Left renal cortex interstitium (tissue), 4 donors: ENCODE measurements at places on chromosomes 16 and 17. TPM values are rescaled to one million over a fixed set of nuclear protein-coding genes. Genes with fewer than 3 reads are reported as not detected.

DNA sequence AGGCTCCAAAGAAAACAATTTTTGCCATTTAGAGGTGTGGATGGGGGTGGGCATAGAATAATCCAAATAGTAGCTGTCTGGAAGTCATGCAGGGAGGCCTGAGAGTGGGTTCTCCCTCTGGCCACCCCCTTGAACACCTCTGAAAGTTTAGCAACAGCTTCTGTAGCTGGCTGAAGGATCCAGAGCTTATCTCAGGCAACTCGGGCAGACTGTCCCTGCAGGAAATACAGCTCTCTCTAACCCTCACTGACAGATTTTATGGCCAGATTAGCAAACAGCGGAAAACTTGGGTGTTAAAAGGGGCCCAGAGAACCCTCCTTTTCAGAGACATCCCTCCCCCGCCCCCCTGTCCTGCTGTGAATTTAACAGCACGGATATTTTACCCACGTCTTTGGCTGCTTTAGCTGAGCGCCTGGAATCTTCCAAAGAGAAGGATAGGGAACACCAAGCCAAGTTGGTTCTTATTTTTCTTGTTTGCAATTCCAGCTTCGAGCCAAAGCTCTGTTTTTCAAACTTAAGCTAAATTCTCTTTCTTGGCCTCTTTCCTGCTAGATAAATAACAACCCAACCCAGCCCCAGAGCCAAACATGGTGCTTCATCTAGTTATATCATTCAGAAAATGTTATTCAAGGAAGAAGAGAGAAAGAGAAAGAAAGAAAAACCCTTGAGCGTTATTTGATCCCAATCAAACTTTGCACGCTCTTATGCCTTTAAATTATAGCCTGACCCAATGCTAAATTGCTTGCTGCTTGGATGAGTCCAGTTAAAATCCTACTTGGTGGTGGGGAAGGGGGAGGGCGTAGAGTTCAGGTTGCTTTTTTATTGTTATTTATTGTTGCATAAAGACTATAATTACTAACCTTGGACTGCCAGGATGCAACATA is 2.3 kb upstream of the HOXB2 start:
- DNase-seq = no peak

Gene CBLN1
- polyA plus RNA-seq = 0.34 TPM

- DNase-seq = peak; percentile 55
These were observed 16.6 kb downstream of the C16orf96 start for GRCh38 chr16:4572715-4573114.

Gene MT1F
- polyA plus RNA-seq = 67.1 TPM

Gene GINS3
- polyA plus RNA-seq = 11.8 TPM

DNA sequence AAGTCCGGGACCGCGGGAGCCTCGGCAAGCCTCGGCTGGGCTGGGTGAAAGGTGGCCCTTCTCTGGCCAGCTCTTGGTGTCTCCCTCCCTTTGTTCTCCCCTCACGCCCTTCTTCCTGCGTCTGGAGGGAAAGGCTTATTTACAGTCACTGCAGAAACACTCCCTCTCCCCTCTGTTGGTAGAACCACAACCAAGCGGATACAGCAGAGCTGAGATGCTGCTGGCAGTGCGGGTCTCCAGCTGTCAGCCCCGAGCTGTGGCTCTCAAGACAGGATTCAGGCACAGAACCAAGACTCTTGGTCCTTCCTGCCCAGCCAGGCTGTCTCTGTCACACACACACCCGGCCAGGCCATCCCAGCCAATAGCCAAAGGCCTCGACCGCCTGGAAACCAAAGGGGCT is 133.3 kb downstream of the ENGASE start:
- no peak for DNase-seq

Gene LRRC37A
- polyA plus RNA-seq = 7.8 TPM

- DNase-seq = no peak
These were observed 79.7 kb downstream of the MRTFB start for GRCh38 chr16:14150796-14151195.

DNA sequence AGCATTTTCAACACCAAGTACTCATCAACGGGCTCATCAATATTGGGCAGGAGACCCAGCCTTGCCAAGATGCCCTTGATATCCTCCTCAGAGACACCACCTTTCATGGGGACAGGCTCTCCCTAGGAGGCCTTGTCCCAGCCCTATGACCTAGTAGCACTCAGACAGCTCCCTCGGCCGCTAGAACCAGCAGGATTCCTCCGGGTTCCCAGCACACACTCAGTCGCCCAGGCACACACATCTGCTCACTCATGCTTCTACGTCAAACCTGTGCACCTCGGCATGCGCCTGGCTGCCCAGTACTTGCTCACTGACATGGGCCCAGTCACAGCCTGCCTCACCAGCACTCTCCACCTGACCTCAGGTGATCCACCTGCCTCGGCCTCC is 17.0 kb downstream of the SRCIN1 start:
- no peak for DNase-seq

Gene DNAH9
- polyA plus RNA-seq = 6.4 TPM

- DNase-seq = no peak
These were observed 244.1 kb upstream of the MON1B start for GRCh38 chr16:76946879-76947278.

DNA sequence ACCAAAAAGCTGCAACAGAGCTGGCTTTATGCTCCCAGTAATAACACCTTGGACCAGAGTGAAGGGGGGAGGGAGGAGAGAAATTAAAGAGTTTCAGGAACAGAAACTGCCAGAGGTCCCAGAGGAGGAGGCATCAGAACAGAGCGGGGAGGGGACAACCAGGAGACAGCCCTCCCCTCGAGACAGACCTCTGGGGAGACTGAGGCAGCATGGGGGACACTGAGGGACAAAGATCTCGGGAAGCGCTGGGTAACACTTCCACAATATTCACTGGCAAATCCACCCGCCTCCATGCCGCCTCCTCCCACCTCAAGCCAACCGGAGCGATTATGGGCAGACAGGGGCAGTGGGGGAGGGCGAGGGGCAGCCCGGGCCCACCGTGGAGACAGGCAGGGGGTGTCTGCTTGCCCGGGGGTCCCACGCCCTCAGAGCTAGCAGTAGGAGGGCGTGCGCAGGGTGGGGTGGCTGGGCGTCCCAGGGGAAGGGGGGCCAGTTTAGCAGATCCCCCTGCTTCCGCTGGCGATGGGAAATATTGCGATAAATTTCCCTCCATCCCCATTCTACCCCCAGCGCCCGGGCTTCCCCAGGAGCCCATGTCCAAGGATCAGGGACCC is 1.2 kb downstream of the PCGF2 start:
- no peak for DNase-seq

Gene TEKT3
- polyA plus RNA-seq = 1.5 TPM

DNA sequence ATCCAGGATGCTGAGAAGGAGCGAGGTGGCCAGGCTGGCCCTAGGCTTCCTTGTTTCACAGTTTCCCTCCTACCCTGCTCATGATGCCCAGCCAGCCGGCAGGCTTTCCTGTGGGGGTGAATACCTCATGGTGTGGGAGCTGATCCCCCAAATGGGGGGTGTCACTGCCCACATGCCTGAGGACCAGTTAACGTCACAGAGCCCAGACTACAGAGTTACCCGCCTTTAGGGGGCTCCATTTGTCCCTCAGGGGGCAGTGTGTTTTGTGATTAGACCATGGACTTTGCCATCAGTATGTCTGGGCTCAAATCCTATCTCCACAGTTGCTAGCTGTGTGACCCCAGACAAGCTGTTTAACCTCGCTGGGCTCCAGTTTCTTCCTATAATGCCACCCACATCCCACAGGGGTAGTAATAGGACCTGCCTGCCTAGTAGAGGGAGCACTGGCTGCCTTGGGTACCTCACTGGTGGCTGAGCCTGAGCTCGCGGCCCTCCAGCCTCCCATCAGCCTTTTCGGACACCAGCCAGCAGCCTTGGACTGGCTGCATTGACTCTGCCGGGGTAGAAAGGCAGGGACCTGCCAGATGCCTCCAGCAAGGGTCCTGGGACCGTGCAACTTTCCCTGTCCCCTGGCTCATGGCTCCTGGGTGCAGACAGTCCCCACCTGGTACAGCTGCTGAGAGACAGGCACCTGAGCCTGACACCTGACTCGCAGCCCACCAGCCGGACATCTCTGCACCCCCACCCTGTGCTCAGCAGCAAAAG is 87.5 kb upstream of the GSE1 start:
- DNase-seq = no peak
